SJCRH30 (cell line): ENCODE measurements at places on chromosomes 6 and 20. TPM values are rescaled to one million over a fixed set of nuclear protein-coding genes. Genes with fewer than 3 reads are reported as not detected.

Gene HDGFL1
- not detected in 2 replicates for total RNA-seq

Gene YWHAB
- 144 and 151 TPM in 2 replicates for total RNA-seq

Gene BPHL
- total RNA-seq = 7.1 and 7.3 TPM in 2 replicates

Gene CYP39A1
- 2.5 and 2.6 TPM in 2 replicates for total RNA-seq

Gene DAAM2
- total RNA-seq = 3.5 and 3.6 TPM in 2 replicates

Gene PBOV1
- total RNA-seq = not detected in 2 replicates

Gene SULF2
- total RNA-seq = 122 and 127 TPM in 2 replicates

GRCh38 chr20:53708129-53708968 is 114.7 kb upstream of the ZNF217 start:
- peak; percentile 93 for DNase-seq

DNA sequence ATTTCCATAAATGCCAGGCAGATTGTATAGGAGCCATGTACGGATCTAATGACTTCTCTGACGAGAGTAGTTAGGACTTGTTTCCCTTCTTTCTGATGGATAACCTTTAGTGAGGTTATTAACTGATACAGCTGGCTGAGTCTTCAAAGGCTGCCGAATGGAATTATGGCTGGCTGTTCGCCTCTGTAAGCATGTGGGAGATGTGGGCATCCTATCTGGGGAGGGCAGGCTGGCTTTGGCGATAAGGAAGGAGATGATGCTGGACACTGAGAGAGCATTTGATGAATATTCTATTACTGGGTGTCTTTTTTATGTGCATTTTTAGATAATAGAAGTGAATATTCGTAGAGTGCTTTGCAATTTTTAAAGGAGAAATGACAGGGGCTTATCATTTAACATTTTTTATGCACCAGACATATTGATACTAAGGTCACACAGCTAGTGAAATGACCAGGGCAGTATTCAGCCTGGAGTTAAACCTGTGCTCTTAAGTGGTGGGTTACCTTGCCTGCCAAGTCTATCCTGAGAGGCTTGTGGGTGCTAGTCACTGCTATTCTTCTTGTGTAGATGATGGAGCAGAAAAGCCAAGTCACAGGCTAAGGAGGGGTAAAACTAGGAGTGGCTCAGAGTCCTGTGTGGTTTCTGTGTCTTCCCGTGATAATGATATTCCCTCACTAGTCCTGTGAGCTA is 3.1 kb downstream of the PBOV1 start:
- DNase-seq = no peak

GRCh38 chr6:37798436-37799262 is 20.9 kb upstream of the ZFAND3 start:
- DNase-seq = no peak

DNA sequence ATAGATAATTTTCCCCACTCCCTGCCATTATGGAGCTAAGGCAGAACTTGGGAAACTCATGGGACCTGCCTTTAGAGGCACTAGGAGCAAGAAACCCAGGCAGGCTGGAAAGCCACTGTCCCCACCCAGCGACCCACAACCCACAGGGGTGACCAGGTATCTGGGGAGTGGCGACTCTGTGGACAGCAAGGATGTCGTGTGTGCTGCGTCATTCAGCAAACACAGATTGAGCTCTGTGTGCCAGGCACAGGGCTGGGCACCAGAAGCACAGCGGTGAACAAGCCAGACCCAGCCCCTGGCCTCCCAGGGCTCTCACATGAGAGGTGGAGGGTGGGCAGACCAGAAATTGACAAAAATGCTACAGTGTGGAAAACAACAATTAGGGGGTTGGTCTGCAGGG is 27.7 kb downstream of the DLGAP4 start:
- DNase-seq = no peak

DNA sequence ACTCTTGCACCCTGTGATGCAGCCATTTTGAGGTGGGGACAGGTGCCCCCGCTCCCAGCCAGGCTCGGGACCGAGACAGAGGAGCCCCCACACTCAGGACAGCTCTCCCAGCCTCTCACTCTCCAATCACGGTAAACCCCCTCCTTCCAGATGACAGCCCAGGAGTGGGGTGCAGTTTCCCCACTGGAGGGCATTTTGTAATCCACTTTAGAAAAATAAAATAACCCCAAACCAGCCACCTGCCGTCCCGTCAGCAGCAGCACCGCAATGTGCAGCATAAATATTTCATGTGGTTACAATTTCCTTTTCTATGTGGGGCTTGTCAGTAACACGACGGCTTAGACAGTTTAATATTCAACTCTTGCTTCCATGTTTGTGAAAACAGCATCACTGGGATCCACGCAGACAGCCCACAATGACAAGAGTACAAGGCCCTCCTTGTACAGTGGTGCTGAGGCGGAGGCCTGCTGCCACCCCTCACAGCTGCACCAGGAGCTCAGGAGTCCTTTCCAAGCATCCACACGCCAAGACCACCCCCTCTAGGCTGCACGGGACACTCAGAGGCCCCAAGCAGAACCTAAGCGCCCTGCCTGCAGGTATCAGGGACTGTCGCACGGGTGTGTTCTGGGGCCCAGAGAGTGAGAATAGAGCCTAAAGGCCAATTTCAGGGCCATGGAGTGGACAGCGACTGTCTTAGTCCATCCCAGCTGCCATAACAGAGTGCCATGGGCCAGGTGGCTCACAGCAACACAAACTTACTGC is 116.7 kb downstream of the JPH2 start:
- DNase-seq = peak; percentile 4

- no peak for DNase-seq
These were observed 15.9 kb downstream of the SPDEF start for GRCh38 chr6:34540222-34540621.

GRCh38 chr20:22394583-22394982 is 189.8 kb downstream of the FOXA2 start:
- no peak for DNase-seq
